ENCODE measurements at places on chromosomes 11 and 22.

- DNase-seq = no peak
These were observed 8.5 kb upstream of the TBC1D10A start for GRCh38 chr22:30335236-30335635.

GRCh38 chr11:78551066-78551465, 23.6 kb downstream of the NARS2 start:
- no peak for DNase-seq

GRCh38 chr11:112499153-112499880, 238.7 kb upstream of the PLET1 start:
- DNase-seq = no peak

DNA sequence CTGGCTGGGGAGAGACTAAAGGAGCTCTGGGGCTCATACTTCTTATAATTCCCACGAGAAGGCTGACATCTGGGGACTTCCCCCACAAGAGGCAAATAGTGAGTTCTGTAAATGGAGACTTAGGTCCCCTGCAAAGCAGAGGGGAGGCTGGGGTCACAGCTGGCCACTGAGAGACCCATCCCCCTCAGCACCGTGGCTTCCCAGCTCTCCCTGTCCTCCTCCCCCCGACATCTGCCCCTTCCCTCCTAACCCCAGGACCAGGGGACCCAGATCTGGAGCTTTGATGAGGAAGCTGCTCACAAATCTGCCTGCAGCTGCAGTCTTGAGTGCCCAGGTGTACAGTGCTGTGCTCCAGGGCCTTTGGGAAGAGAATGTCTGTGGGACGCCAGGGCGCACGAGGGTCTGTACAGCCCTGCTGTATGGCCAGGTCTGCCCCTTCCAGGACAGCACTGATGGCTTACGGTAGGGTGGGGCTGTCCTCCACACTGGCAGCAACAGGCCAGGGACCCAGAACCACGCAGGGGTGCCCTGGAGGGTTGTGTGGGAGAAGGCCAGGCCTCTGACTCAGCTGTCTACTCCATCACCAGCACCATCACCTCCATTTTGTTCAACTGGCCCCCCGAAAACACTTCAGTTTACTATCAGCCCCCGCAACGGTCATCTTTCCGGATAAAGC, 1.1 kb downstream of the RGL4 start:
- DNase-seq = no peak

Measured in HuH-7 (cell line).